ENCODE measurements at places on chromosomes 4 and X. TPM values are rescaled to one million over a fixed set of nuclear protein-coding genes. Genes with fewer than 3 reads are reported as not detected.

Gene HEPH
- total RNA-seq, result 12.2 TPM

DNA sequence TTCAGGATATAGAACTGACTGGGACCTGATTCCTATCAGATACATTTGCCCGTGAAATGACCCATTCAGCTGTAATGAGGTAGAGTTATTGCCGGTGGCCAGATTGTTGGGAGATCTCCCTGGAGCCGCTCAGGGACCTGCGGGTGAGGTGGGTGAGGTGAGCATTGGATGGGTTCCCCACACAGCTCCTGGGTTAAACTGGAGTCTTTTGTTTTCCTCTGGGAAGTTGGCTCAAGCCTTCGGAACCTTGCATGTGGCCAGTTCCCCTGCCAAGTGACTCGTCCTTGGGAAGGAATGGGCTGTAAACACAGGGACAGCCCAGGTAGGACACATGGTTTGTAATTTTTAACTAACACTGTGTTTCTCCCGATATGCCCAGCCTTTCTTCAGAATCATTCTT, 31.6 kb upstream of the KIT start:
- peaks cover 8% of the 10 kb centered on the region for H3K4me1 ChIP-seq
- no peak overlapping the region for H3K27ac ChIP-seq
- no peaks in the 10 kb centered on the region for H3K36me3 ChIP-seq

- no peak overlapping the region for H3K27ac ChIP-seq
- no peak overlapping the region for H3K4me3 ChIP-seq
- H3K36me3 ChIP-seq, result peaks cover 9% of the 10 kb centered on the region
- no peak for DNase-seq
- peaks cover 13% of the 10 kb centered on the region for H3K4me1 ChIP-seq
Measured at GRCh38 chr4:37477126-37477525, 209.1 kb downstream of the RELL1 start.

GRCh38 chrX:17192106-17192505, 182.9 kb upstream of the NHS start:
- H3K27me3 ChIP-seq, result peaks cover 9% of the 10 kb centered on the region
- DNase-seq, result no peak
- H3K27ac ChIP-seq, result no peak overlapping the region
- no peak overlapping the region for H3K4me3 ChIP-seq
- no peaks in the 10 kb centered on the region for H3K36me3 ChIP-seq

- H3K4me3 ChIP-seq, result no peak overlapping the region
- no peak for DNase-seq
- no peaks in the 10 kb centered on the region for H3K36me3 ChIP-seq
- H3K4me1 ChIP-seq, result peaks cover 8% of the 10 kb centered on the region
- H3K27me3 ChIP-seq, result no peaks in the 10 kb centered on the region
- H3K27ac ChIP-seq, result no peak overlapping the region
Measured at GRCh38 chr4:81876106-81876505, 404.4 kb upstream of the RASGEF1B start.

GRCh38 chr4:29052266-29052665, 1667.9 kb upstream of the PCDH7 start:
- peaks cover 36% of the 10 kb centered on the region for H3K4me1 ChIP-seq

Gene SPOCK3
- 0.56 TPM for total RNA-seq

Gene SLC10A7
- 10.7 TPM for total RNA-seq

GRCh38 chr4:124980276-124980752, 267.8 kb upstream of the ANKRD50 start:
- no peak for DNase-seq
- no peak overlapping the region for H3K27ac ChIP-seq
- H3K4me3 ChIP-seq, result no peak overlapping the region
- H3K36me3 ChIP-seq, result no peaks in the 10 kb centered on the region

- peaks cover 61% of the 10 kb centered on the region for H3K4me1 ChIP-seq
- no peaks in the 10 kb centered on the region for H3K27me3 ChIP-seq
- DNase-seq, result peak; percentile 87
- peak overlapping the region; percentile 97 for H3K27ac ChIP-seq
Measured at GRCh38 chr4:123505095-123506010, 108.8 kb downstream of the SPRY1 start.

Gene FRAS1
- 9.3 TPM for total RNA-seq

- H3K27ac ChIP-seq, result no peak overlapping the region
- H3K4me1 ChIP-seq, result peaks cover 9% of the 10 kb centered on the region
- no peaks in the 10 kb centered on the region for H3K27me3 ChIP-seq
Measured at GRCh38 chr4:36332782-36333131, 51.3 kb downstream of the DTHD1 start.

- peaks cover 7% of the 10 kb centered on the region for H3K4me1 ChIP-seq
- H3K27me3 ChIP-seq, result no peaks in the 10 kb centered on the region
- H3K27ac ChIP-seq, result no peak overlapping the region
- DNase-seq, result no peak
Measured at GRCh38 chr4:15913631-15913970, 24.9 kb downstream of the FGFBP1 start.

DNA sequence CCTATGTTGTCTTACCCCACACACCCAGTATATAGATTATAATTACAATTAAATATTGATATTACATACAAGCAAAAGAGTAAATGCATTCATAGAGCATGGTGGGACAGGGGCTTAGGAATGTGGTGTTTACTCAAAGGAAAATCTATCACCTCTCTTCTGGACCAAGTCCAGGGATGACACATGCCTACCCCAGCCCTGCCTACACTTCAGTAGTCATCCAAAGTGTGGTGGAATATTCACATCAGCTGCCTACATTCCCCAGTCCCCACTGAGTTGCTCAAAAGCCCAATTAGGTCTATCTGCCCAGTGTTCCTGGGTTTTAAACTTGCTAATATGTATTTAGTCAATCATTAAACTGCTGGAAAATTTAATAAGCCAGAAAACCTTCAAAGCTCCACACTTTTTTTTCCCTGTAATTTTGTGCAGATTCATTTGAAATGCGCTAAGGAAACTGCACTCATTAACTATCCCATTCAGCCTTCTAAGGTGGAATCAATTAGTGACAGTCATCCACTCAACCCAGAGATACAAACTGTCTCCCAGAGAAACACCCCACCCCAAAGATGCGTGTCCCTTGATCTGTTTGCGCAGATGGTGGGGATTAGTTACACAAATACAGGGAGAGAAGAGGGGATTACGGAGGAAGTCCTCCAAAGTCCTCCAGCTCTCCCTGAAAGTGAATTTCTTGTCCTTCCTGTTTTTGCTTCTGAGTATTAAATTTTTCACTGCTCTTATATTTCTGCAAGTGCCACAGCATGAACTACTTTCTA, 91.7 kb upstream of the KDR start:
- DNase-seq, result no peak
- peaks cover 16% of the 10 kb centered on the region for H3K4me1 ChIP-seq
- H3K4me3 ChIP-seq, result no peak overlapping the region
- H3K36me3 ChIP-seq, result no peaks in the 10 kb centered on the region

Gene C1QTNF7
- not detected for total RNA-seq

DNA sequence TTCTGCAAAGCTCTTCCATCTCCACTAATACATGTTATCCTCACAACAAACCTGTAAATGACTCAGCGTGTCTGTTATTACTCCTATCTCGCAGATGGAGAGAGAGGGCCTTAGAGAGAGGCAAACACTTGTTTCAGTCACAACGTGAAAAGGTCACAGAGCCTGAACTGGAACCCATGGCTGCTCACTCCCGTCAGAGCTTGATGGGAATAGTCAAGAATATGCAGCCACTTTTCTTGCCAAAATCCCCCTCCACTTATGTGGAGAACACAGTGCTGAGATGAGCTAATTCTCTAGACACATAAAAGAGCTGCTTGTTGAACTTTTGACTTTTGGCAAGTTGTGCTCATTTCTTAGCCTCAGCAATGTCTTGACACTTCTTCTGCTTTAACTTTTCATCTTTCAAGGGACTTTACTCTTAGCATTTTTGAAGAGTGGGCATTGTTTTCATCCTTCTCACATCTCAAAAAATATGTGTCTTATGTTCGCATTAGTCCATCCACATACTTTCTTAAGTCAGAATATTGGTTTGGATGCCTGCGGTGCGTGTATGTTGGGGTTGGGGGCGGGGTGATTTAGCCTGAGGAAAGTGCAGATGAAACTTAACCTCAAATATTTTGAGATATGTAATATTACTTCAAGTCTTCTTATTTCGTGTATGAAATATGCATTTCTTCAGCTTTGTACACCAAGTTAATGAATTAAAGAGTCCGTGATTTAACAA, 69.2 kb downstream of the SYNPO2 start:
- H3K36me3 ChIP-seq, result no peaks in the 10 kb centered on the region
- H3K4me3 ChIP-seq, result no peak overlapping the region
- DNase-seq, result no peak

DNA sequence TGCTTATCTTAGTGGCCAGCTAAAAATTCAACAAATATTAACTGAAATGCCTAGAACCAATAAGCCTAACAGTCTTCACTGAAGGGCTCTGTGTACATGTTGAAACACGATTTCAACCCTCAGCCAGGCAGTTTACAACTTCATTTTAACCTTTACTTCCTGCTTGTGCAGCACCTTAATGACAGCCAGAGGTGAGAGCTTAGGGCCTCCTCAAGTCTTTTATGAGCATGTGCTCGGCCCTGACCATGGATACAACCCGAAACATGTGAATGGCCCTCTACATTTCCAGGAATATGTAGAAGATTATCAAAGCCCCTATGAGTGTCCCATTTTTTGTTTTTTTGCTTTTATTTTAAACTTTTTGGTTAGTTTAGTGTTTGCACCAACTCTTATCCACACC, 88.3 kb downstream of the MSN start:
- no peak overlapping the region for H3K4me3 ChIP-seq
- no peaks in the 10 kb centered on the region for H3K27me3 ChIP-seq
- peak overlapping the region; percentile 57 for H3K27ac ChIP-seq
- no peaks in the 10 kb centered on the region for H3K36me3 ChIP-seq
- no peak for DNase-seq
- no peaks in the 10 kb centered on the region for H3K4me1 ChIP-seq

DNA sequence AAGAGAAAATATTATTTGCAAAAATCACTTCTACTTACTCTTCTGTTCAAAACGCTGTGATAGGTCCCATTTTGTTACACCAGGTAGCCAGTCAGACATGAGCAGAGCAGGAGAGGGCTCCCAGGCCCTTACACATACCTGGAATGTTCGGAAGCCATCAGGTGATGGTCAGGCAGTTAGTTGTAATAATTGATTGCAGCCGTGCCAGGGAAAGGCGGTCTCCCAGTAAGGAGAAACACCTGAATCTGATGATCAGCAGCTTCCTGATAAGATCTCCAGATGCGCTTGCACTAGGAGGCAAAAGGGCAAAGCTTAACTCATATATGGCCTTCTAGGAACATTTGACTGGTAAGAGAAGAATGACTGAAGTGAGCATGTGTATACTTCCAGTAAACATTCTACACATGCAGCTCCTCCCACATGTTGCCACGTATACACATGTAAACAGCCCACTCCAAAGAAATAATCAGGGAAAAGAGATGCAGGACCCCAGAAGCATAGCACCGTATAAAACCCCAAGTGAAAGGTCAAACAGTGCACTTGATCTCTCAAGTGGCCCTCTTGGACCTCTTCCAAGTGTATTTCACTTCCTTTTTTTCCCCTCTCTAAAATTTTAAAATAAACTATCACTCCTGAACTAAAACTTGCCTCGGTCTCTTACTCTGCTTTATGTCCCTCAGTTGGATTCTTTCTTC, 1338.0 kb downstream of the FSTL5 start:
- H3K27ac ChIP-seq, result no peak overlapping the region
- no peak overlapping the region for H3K4me3 ChIP-seq
- DNase-seq, result no peak
- H3K36me3 ChIP-seq, result no peaks in the 10 kb centered on the region
- no peaks in the 10 kb centered on the region for H3K4me1 ChIP-seq

DNA sequence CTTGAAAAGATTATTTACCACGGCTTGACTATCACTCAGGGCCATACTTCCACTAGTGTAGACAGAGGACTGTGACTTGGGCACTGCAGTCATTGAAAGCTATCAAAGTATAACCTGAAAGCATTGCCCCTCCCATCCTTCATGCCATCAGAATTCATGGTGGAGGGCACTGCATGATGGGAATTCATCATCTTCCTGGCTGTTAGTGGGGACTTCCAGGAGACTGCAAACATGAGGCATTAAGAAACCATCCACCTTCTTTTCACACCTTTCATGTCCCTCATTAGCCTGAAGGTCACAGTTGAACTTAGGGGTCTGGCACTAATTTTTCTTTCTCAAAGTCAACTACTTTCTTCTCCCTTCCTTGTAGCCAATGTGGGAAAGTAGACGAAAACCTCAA, 25.8 kb downstream of the VSIG4 start:
- no peak overlapping the region for H3K27ac ChIP-seq
- no peaks in the 10 kb centered on the region for H3K4me1 ChIP-seq
- no peaks in the 10 kb centered on the region for H3K27me3 ChIP-seq
- H3K4me3 ChIP-seq, result no peak overlapping the region
- no peaks in the 10 kb centered on the region for H3K36me3 ChIP-seq
- DNase-seq, result no peak

DNA sequence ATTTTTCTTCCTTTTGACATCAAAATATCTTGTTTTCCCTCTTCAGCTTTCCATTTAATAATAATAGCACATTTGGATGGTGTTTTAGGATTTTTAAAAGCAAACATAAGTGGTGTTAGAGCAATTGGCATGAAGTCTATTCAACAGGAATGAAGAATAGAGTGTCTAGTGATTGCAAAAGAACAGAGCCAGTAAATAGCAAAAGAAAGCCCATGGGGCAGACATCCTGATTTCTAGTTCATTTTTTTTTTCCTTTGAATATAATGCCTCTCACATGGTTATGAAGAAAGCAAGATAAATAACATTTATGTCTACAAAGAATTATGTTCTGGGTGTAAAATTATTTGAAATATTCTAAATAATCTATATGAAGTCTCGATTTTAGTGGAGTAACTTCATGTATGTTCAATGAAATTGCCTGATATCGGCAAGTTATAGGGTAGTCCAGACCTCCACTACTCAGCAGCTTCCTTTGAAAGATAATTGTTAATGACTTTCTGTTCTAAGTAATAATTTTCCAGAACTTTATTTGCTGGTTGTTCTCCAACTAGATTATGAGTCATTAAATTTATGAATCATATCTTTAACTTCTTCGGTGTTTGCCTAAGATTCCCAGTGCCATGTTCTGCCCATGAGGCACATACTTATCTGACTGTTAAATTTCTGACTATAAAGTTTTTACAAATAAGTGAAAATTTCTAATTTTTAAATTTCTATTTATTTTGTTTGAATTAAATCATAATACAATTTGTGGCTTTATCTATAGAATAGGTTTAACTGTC, 587.9 kb downstream of the TLL1 start:
- H3K27me3 ChIP-seq, result no peaks in the 10 kb centered on the region
- H3K4me3 ChIP-seq, result no peak overlapping the region
- H3K27ac ChIP-seq, result no peak overlapping the region
- no peaks in the 10 kb centered on the region for H3K4me1 ChIP-seq

DNA sequence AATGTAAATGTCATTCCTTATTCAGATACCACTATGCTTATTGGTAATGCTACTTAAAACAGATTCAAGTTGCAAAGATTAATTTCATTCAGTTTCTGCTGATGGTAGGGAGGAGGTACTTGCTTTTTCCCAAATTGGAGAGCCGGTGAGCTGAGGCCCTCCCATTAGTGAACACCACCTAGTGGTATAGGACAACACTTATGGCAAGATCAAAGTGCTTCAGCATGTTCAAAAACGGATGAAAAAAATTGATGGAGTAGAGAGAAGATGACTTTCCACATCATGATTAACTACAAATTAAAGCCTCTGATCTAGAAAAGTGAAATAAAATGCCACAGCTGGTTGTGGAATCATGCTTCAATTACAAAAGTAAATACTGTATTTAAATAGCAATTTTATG, 112.9 kb downstream of the MBNL3 start:
- H3K4me3 ChIP-seq, result no peak overlapping the region
- no peaks in the 10 kb centered on the region for H3K27me3 ChIP-seq
- peaks cover 6% of the 10 kb centered on the region for H3K36me3 ChIP-seq
- H3K27ac ChIP-seq, result no peak overlapping the region
- no peaks in the 10 kb centered on the region for H3K4me1 ChIP-seq

GRCh38 chr4:148850257-148850995, 408.2 kb upstream of the NR3C2 start:
- H3K4me3 ChIP-seq, result no peak overlapping the region
- peaks cover 13% of the 10 kb centered on the region for H3K4me1 ChIP-seq
- no peak overlapping the region for H3K27ac ChIP-seq
- no peaks in the 10 kb centered on the region for H3K27me3 ChIP-seq

All from neural crest cell (in vitro differentiated cells).